ENCODE measurements at places on chromosomes 1 and 21.

- no peak for DNase-seq
Observed at GRCh38 chr1:72241397-72241796, 40.9 kb downstream of the NEGR1 start.

- no peak for DNase-seq
Observed at GRCh38 chr1:117009132-117009531, 7.6 kb downstream of the CD101 start.

GRCh38 chr21:15486460-15487195 lies 243.2 kb upstream of the USP25 start:
- no peak for DNase-seq

DNA sequence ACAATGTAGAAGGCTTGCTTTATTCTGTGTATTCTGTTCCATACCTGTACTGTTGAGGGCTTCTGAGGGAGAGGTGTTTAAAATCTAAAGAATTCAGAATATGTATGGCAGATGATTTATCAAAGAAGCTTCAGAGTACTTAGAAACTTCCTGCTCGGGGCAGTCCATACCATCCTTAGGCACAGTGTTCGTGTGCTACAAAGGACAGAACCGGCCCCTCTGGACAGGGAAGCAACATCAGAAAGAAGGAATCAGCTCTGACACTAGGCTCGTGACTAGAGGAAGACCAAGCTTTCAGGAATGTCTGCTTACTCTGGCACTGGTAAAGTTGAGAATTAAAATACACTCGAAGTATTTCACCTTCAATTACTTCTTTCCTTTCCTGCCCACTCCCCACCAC lies 14.1 kb downstream of the SELP start:
- no peak for DNase-seq

GRCh38 chr21:18041012-18041411 lies 203.6 kb upstream of the CHODL start:
- no peak for DNase-seq

DNA sequence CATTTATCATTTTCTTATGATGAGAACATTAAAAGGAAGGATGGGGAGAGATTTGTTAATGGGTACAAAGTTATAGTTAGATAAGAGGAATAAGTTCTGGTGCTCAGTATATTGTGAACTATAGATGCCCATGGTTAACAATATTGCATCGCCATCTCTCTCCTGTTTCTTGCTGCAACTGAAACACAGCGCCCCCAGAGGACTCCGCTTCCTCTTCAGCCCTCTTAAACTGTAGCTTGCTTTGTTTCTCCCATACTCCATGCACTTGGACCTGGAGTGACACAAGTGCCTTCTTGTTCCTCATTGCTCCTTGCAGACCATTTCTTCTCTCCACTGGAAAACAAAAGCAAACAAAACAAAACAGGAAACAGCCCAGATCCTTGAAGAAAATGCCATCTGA lies 70.1 kb upstream of the NTPCR start:
- no peak for DNase-seq

DNA sequence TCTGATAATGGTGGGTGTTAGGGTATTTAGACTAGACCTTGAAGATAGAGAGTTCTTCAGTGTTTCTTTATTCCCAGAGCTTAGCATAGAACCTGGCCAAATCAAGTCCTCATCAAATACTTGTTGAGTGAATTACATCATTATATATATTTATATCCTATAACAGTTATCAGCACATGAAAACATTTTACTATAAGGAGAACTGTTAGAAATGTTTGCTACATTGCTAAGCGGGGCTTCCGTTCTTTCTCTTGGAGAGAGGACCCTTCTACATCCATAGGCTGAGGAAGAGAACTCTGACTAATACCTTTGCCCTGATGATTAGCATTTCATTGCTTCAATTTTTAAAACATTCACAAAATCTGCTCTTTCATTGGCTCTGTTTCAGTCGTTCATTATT lies 66.5 kb upstream of the NBL1 start:
- no peak for DNase-seq

- no peak for DNase-seq
Observed at GRCh38 chr21:38326899-38327298, 70.1 kb downstream of the KCNJ15 start.

- no peak for DNase-seq
Observed at GRCh38 chr1:207003210-207003609, 29.3 kb downstream of the C1orf116 start.

GRCh38 chr1:32989160-32990050 lies 24.8 kb upstream of the RNF19B start:
- DNase-seq: no peak

- DNase-seq: no peak
Observed at GRCh38 chr1:109628540-109629321, 9.1 kb downstream of the AMPD2 start.

GRCh38 chr1:95004013-95004412 lies 68.7 kb downstream of the ALG14 start:
- no peak for DNase-seq

GRCh38 chr1:33683913-33684312 lies 180.0 kb upstream of the HMGB4 start:
- no peak for DNase-seq

DNA sequence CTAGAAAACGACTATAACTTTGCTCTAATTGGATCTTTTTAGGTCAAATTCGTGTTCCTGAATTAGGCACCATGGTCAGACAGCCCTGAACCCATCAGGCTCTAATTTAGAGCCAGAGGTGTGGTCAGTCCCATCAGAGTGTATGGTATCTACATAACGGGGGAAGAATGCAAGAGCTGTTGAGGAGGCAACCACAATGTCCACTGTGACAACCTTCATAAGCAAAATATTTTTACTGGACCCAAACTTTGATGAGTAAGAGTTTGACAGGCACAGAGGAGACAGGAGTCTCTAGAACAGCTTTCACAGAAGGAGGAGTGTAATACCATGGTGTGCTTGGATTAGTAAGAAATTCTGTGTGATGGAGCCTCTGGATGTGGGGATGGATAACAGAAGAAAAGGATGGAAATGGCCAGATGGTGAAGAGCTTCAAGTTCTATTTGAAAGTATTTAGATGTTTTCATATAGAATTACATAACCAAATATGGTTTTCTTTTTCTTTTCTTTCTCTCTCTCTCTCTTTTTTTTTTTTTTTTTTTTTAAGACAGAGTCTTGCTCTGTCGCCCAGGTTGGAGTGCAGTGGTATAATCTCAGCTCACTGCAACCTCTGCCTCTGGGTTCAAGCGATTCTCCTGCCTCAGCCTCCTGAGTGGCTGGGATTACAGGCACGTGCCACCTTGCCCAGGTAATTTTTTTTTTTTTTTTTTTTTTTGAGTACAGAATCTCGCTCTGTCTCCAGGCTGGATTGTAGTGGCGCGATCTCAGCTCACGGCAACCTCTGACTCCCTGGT lies 24.9 kb downstream of the UBE2U start:
- no peak for DNase-seq

DNA sequence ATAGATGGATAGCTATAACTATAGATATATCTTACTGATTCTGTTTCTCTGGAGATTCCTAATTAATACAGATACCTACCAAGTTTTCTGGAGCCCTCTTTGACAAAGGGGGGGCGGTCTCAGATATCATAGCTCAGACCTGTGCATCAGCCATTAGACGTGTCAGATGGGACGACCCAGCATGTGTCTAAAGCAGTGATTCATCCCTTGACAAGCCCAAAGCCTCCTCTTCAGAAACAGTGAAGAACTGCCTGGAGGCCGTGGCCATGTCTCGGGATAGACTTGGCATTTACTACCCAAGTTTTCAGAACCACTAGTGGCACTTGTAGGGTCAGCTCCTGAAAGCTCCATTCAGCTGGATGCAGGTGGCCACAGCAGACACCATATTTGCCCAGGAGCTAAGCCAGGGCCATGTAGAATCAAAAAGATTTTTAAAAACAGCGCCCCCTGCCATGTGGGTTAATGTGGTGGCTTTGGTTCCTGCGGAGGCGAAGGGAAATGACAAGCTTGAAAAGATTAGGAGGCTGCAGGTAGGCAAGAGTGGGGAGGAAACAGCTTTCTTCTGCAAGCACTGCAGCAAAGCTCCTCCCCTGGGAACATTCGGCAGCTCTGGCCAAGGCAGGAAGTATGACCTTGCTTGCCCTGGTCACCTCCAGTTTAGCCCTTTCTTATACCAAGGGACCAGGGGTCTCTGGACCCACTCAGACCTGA lies 82.2 kb downstream of the FBXO2 start:
- DNase-seq: no peak

DNA sequence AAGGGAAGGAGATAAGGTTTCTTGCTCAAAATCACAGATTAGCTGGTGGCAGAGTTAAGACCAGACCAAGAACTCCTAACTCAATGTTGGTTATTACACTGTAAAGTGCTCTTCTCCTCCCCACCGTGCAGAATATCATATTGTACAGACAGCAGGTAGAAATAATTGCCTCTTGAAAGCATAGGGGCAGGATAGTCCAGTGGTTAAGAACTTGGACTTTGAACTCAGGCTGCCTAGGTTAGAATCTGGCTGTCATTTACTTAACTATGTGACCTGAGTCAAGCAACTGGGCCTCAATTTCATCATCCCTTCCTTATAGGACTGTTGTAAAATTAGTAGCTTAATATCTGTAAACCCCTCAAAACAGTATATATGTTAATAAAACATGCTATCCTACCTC lies 114.9 kb upstream of the HIVEP3 start:
- DNase-seq: no peak

- DNase-seq: no peak
Observed at GRCh38 chr1:7703321-7704213, 67.5 kb upstream of the VAMP3 start.

DNA sequence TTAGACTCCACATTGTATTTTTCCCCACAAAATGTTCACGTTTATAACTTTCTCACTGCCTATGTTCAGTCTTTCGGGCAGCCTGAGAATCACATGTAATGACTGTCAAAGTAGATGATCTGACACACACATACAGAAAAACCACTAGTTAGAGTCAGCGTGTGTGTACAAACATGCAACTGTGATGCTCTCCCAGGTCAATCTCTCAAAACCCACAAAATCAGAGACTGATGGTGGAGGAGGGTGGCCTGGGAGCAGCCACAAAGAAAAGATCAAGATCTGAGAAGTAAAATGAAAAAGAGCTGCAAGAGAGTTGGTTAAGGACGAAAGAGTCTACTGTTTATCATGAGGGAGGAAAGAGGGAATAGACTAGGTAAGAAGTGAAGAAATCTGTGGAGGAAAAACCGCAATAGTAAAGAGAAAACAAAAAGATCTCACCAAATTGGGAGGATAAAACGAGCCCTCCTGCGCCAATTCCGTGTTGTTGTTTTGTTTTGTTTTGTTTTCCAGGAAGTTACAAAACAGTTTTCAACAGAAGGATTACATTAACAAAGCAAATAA lies 2.3 kb downstream of the EGLN1 start:
- DNase-seq: no peak

DNA sequence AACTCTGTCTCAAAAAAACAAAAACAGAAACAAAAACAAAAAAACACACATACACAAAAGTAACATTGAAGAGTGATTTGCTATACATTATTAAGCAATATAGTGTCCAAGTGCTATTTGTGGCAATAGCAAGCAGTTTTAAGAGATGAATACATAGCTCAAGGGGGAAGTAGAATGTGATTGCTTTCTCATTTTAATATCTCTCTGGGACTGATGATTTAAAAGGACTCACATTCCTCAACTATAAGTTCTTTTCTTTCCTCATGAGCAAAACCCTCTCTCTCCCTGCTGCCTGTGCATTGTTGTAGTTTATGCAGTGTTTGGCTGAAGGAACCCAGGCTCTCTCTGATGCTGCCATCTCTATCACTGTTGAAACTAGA lies 47.0 kb upstream of the CSF1 start:
- no peak for DNase-seq

- no peak for DNase-seq
Observed at GRCh38 chr1:217026531-217026930, 303.3 kb upstream of the ESRRG start.

DNA sequence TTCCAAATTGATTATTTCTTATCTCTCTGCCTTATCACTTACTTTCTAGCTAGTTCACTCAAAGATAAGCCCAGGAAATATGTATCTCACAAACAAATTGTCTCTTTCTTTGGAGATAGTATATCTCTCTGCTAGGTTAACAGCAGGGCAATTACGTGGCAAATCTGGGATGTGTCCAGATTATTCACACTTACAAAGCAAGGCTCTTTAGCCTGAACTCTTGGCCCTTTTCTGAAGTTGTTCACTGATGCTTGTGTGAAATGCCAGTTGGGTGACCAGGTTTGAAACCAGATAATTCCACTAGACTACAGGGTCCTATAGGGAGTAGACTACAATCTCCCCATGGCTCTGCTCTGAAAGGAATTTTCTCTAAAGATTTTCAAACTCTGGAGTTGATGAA lies 30.8 kb upstream of the FAM78B start:
- DNase-seq: no peak

DNA sequence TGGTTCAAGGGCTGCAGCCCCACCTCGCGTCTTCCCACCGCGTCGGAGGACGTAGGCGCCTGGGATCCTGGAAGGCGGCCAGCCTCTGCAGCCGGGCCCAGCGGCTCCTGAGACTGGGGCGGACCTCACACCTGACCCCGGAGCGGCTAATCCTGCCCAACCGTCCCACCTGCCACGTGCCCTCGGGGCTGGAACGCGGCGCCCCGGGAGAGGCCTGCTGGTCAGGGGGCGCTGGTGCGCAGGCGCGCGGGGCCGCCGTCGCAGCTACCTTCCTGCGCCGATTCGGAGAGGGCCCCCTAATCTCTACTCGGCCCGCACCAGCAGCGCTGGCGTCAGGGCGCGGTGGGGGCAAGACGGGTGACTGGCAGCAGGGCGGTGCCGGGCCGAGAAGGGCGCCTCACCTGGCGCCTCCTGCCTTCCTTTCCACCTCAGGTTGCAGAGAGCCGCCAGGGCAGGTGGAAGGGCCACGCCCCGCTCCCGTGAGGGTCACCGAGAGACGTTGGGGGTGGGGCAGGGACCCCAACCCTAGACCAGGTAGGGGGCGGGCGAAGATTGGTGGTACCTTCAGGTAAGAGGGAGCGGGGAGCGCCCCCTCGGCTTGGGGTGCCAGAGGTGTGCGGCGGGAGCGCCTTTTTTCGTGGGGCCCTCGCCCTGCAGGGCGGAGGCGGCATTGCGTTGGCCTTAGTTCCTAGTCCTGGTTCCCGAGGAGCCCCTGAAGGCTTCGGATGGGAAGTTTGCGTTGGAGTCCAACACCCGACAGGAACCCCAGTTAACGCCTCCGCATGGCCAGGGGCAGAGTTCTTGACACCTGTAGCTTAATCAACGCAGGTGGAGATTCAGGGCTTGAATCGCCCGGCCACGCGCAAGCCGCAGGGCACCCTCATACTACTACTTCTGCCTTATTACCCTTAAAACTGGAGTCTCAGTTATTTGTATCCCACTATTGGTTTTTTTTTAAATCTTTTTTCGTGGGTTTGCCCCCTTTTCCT lies at the start of gene TDRD5:
Gene TDRD5, plus strand, starts transcription at position 241 of the 989 bp plus-strand sequence. CDS start 784 bp downstream, outside the sequence.
- DNase-seq: no peak

DNA sequence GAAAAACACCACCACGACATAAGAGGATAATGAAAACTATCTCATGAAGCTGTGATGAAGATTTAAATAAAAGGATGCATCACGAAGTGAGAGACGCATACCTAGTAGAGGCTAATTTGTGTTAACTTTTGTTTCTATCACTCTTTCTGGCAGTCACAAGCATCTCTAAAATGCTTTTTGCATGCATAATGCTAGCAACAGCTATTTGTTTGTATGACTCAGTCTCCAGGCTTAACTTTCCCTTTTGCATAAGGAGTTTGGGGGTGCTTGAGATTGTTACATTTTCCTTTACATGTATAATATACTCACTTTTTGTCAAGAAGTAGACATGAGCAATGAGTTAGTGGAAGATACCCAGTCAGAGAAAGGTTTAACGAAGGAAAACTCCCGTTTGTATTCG lies 385.4 kb downstream of the DISC1 start:
- no peak for DNase-seq
